ENCODE measurements at places on chromosomes 7 and 10.
A peak's percentile ranks its signal among the peaks of the same experiment; 100 is the strongest.

DNA sequence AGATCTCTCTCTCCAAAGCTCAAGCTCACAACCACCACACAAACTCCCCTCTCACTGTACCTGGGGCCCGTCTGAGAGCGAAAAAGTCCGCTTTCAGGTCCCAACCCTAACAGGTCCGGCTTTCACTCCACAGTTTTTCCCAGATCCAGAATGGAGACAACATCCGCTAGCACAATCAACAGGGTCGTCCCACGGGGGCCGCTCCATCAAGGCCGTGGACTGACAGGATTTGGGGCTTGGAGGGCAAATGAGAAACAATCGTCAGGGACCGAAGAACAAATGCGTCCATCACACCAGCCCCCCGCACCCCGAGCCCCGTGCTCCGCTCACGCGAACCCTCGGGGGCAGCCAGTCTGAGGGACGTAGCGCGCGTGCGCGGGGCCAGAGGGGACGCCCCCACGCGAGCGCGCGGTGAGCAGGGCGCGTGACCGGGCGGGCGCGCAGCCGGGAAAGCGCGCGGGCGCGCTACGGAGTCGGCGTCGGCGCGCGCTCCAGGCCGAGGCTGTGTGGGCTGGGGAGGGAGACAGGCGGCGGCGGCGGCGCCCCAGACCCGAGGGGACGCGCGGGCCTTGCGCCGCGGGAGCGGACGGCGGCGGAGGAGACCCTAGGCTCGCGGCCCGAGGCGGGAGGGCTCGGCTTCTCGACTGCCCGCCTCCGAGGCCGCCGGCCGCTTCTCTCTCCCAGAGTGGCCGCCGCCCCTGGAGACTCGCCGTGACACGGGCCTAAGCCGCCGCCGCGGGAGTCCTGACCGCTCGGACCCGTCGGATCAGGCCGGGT is at the start of gene SLK:
Gene SLK (plus strand): TSS at position 470 of the 777 bp plus-strand sequence. CDS start 606 bp downstream, outside the sequence.
- peak; percentile 84 for DNase-seq

DNA sequence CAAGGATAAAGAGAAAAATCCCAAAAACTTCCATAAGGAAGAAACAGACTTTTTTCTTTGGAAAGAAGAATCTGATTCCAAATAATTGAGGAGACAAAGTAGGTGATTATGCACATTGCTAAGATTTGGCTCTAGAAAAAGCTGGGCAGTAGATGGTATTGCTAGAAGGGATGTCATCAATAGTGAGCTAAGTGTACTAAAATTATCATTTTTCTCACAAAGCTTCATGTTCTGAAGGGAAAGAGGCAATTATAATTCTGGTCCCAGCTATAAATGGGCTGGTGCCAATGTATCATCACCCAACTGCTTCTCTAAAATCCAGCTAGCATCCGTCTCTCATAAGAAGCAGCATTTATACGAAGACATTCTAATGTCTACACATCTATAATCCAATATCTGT is 23.9 kb downstream of the STEAP1 start:
- DNase-seq, result no peak

- DNase-seq, result no peak
These were observed 50.7 kb downstream of the PDGFA start for GRCh38 chr7:468681-469562.

GRCh38 chr7:128841921-128842673 is 11.9 kb downstream of the FLNC start:
- peak; percentile 64 for DNase-seq

GRCh38 chr7:114295522-114295921 is 119.1 kb upstream of the FOXP2 start:
- DNase-seq, result no peak

DNA sequence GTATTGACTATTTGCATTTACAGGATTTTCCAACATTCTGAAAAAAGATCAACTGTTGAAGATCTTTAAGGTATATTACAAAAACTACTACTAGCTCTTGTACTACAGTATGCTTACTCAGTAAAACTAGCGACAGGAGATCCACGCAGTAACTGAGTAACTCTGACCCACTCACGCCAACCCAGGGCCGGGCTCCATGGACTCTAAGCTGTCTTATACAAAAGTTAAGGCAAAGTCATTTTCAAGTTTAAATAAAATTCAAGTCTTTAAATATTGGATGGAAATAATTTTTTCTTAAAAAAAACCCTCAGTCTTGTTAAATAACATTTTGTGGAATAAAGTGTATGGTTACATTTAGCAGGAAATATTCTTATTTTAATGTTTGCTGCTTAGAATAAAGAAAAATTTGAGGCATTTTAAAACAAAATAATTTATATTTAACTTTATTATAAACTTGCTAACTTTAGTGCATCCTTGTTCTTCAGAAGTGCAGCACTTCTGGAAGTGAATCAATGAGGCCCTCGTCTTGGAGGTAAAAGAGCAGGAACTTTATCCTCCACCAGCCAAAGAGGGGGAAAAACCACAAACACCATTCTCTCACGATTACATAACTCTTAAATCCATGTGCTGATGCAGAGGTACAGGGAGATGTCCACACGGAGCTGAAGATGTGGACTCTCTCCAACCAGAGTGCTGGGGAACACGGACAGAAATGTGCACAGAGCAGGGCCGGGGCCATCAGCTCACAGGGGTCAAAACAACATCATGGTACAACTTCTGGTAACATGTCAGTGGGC is 119.9 kb downstream of the LARP4B start:
- no peak for DNase-seq

DNA sequence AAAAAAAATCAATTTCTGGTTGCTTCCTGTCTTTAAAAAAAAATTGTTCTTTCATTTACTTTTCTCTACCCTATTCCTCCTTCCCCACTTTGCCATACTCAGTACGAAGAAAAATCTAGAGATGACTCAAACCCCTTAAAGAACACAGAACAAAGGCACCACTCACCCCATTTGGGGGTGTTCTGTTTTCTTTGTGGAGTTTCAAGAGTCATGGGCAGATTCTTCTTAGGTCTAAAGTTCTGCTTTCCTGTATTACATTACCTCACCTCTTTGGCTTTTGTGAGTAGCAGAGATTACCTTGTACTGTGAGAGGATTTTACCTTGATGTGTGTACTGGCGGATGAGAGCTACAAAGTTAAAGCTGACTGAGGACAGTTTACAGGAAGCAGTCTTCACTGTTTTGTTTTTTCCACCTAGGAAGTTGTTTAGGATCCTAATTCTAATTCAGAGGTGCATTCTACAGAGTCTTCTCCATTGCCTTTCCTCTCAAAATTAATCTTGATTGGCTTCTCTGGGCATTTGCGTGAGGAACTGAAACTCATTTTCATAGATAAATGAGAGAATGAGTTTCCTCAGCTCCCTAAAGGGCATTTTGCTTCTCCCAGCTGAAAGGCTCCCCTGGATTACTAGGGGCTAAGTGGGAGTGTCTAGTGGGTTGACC is 20.7 kb downstream of the AVL9 start:
- no peak for DNase-seq

DNA sequence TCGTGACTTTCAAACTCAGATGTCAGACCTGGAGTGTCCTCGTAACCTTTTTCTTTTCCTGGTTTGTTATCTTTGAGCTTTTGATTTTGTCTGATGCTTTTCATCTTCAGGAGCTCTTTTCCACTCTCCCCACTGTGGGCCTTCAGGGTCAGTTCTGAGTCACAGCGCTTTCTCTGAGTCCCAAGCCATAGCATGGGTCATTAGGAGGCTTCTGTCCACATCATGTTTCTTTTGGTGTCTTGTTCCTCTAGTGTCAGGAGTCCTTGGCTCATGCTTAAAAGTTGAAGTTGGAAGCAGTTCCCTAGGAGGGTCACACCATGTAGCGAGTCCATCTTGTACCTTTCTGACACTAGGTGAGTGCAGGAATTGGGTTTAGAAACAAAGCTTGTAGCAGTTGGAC is 40.3 kb downstream of the DAGLB start:
- no peak for DNase-seq

- no peak for DNase-seq
These were observed 69.7 kb upstream of the LRRC18 start for GRCh38 chr10:49009199-49009979.

DNA sequence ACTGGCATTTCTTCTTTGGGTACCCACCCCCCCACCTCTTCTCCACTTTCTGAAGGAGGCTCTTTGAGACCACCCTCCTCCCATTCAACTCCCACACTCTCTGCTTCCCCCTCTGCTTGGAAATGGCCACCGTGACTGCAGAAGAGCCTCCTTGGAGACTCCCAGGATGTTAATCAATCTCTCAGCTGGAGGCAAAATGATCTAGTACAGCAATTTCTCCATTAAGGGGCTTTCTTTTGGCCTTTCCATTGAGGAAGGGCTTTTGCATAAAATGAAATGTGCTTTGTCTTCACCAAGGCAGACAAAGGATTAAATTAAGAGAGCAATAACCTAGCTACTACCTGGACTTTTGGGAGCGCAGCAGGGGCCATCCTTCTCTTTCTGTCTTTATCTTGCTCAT is 26.1 kb downstream of the CDHR3 start:
- no peak for DNase-seq
